ENCODE measurements at places on chromosomes 5 and 9.

DNA sequence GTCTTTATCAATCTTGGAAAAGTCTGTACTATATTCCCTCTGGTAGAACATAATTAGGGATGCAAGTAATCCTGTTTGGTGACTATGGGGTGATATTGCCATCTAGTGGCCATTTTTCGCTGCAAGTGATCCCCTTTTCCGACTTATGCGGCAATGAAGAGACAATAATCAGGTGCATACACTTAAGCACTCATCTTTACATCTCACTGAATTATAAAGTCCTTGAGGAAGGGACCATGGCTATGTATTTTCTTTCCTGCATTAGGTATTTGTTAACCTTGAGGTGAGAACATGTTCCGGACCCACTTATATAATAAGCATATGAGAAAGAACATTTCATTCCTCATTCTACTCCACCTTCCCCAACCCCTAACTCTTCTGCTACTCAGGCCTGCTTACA lies 19.6 kb upstream of the LIX1 start:
- DNase-seq = peak; percentile 38

DNA sequence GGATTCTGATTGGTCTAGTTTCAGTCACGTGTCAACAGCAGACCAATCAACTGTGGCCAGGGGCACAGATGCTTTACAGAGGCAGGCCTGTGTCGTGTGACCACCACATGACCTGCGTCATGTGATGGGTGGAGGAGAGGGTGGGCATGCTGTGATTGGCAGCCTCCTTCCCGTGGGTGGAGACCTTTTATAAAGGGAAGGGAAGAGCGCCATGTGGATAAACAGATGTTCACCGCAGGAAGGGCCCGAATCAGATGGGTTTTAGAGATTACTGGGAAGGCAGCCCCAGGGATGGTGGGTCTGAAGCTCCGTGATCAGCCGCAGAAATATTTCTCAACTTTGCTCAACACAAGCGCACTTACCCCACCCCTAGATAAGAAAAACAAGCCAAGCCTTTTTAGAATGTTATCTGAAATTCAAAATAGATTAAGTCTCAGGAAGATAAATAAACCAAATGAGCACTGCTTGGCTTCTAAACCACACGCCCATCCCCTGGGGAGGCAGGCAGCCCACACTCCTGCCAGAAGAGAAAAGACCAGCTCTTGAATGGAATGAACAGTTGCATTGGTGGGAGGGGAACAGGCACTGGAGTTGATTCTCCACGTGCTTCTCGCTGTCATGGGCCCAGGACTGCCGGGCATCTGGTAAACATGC lies 43.6 kb downstream of the ROPN1L start:
- DNase-seq = no peak

GRCh38 chr5:142551338-142552067 lies 134.4 kb downstream of the FGF1 start:
- no peak for DNase-seq

DNA sequence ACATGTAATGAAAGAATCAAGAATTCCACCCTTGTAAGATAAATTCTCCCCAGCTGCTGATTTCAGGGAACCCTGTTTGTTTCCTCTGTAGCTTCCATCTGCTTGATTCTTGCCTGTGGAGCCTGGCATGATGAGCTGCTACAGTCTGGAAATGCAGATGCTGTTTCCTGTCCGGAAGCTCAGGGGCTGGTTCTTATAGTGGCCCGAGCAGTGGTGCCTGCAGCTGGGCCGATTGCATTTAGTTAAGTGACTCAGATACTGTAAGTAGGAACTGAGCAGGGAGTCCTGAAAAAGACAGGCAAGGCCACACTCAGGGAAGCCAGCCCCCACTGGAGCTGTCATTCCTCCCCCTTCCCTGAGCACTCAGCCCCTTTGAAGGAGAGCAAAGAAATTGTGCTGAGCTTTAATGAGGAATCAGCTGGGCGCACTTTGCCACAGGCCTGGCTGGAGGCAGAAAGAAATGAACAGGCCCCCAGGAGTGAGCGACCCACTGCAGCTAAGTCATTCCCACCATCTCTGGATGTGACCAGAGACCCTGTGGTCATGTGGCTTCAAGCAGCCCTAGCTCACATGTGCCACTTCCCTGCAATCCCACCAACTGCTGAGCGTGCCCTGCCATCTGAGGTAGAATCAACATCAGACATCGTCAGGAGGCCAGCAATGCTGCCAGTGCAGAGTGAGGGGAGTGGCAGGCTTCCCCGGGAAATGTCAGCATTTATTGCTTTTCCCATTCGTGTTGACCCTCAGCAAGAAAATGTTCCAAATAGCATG lies 206.0 kb upstream of the WWC1 start:
- DNase-seq = no peak

DNA sequence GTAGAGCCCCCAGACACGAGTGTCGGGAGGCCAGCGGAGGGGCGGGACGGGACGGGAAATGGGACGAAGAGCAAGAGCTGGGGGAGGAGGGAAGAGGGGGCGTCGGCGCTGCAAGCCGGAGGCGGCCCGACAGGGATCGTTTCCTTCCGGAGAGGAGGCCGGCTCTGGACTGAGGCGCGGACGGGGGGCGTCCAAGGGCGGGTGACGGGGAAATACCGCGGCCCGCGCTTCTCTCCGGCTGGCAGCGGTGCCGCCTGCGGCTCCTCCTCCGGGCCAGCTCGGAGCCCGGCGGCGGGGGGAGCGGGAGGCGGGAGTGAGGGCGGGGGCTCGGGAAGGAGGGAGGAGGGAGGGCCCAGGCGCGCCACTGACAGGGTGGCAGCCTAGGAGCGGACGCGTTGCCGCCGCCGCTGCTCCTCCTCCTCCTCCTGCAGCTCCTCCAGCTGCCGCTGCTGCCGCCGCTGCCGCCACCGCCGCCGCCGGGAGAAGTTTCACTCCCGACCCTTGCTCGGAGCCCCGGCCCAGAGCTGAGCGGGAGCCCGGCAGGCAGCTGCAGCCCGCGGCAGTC lies at the start of gene CHSY3:
TSS of gene CHSY3 (plus strand) at position 364 of the 565 bp plus-strand sequence.
- DNase-seq = no peak

Measured in SHP77 treated with DMSO at 0.1 percent for 48 hours (cell line).